ENCODE measurements at places on chromosomes 12 and 14.

- peaks cover 24% of the 10 kb centered on the region for H3K36me3 ChIP-seq
- DNase-seq = no peak
- H3K27ac ChIP-seq = peak overlapping the region; percentile 97
- H3K27me3 ChIP-seq = peaks cover 4% of the 10 kb centered on the region
- H3K4me1 ChIP-seq = peaks cover 27% of the 10 kb centered on the region
Observed at GRCh38 chr14:77761205-77761931, 412 bp upstream of the SNW1 start.

DNA sequence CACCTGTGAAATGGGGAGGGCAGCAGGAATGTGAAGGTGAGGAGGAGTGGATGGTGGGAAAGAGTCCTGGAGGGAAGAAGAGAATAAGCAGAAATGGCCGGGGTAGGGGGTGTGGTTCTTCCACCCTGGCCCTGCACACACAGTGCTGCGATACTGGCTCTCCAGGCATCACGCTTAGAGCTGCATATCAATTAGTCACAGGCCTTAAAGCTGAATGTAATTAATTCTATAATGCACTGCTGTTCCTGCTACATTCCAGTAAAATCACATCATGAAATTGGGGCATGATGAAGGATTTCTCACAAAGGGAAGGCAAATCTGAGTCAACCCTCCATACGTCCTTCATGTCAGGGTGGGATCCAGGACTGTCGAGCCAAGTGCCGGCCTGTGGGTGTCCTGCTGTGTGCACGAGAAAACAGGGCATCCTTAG, 566.1 kb downstream of the BCL11B start:
- peaks cover 5% of the 10 kb centered on the region for H3K27me3 ChIP-seq
- no peak for DNase-seq
- no peak overlapping the region for H3K4me3 ChIP-seq
- no peak overlapping the region for H3K27ac ChIP-seq

DNA sequence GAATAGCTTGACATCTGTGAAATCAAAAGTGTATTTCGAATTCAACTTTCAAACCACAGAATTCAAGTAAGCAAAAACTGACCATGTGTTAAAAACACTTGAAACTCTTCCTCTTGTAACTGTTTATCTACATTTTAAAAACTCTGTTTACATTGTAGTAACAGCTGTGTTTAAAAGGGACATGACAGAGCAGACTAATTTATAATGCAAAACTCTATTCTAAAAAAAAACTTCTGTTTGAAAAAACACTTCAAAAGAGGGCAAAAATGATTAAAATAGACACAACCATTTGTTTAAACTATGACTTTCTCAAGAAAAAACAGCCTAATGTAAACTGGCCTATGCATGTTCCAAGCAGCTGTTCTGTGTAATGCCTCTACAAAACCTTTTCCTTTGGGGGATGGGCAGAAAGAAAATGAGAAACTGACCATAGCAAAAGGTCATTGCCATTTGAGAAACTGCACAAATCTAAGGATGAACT, 149.1 kb upstream of the HMGA2 start:
- H3K27me3 ChIP-seq = peaks cover 13% of the 10 kb centered on the region
- H3K27ac ChIP-seq = no peak overlapping the region
- H3K36me3 ChIP-seq = no peaks in the 10 kb centered on the region
- peaks cover 6% of the 10 kb centered on the region for H3K4me1 ChIP-seq
- no peak for DNase-seq
- H3K4me3 ChIP-seq = no peak overlapping the region

DNA sequence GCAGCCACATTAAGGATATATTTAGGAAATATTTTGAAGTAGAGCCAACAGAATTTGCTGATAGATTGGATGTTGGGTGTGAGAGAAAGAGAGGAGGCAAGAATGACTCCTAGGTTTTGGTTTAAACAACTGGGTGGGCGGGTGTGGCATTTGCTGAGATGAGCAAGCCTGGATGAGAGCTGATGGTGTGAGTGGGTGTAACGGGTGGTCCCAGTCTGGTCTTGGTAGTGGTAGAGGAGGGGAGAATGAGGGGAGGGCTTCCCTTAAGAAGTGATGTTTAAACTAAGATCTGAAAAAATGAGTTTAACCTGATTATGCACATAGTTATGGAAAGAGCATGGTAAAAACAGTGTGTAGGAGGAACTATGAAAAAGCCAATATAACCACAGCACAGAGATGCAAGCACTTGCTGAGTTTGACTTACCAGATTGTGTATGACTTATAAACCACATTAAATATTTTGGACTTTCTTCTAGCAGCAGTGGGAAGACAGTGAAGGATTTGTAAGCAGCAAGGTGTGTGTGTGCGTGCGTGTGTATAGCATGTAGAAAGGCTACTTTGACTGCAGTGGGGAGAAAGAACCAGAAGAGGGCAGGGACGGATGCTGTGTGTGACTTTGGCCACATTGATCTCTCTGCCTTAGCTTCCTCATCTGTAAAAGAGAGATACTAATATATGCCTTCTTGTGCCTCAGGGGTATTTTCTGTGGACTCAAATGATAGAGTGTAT, 139.7 kb downstream of the PRIMA1 start:
- H3K27ac ChIP-seq = peak overlapping the region; percentile 20
- no peak for DNase-seq
- no peak overlapping the region for H3K4me3 ChIP-seq
- peaks cover 6% of the 10 kb centered on the region for H3K27me3 ChIP-seq
- H3K4me1 ChIP-seq = peaks cover 14% of the 10 kb centered on the region

GRCh38 chr14:50122291-50122690, 5.9 kb upstream of the VCPKMT start:
- H3K27ac ChIP-seq = no peak overlapping the region
- H3K36me3 ChIP-seq = peaks cover 30% of the 10 kb centered on the region
- H3K4me1 ChIP-seq = peaks cover 7% of the 10 kb centered on the region

DNA sequence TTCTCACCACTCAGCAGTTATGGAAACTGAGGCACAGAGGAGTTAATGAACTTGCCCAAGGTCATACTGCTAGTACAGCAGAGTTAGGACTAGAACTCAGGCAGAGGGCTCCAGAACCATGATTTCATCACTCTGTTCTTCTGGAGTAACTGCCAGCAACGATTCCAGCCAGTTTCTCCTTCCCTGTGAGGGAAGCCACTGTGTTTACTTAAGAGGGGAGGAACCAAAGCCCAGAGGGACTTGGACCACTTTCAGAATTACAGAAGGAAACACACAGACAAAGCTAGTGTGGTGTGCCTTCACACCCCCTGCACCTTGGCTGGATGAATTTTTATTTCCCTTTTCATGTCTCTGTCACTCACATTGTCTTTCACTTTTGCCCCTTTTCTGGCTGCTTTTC, 398.2 kb downstream of the DPF3 start:
- no peak overlapping the region for H3K27ac ChIP-seq
- peaks cover 48% of the 10 kb centered on the region for H3K27me3 ChIP-seq
- peaks cover 12% of the 10 kb centered on the region for H3K36me3 ChIP-seq
- no peak for DNase-seq
- H3K4me3 ChIP-seq = no peak overlapping the region

DNA sequence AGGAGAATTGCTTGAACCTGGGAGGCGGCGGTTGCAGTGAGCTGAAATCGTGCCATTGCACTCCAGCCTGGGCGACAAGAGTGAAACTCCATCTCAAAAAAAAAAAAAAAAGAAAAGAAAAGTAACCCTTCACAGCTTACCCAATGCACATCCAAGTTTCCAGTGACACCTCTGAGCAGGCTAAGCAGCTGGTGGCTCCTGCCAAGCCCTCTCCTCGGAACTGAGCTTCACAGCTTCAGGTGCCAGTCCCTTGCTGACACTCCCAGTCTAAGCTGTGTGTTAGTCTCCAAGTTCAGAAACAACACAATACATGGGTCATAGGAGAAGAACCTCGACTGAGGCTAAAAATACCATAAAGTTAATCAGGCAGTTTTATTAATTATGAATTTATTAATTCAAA, 7.9 kb downstream of the CD9 start:
- DNase-seq = no peak
- H3K27me3 ChIP-seq = peaks cover 10% of the 10 kb centered on the region
- H3K4me1 ChIP-seq = peaks cover 6% of the 10 kb centered on the region

DNA sequence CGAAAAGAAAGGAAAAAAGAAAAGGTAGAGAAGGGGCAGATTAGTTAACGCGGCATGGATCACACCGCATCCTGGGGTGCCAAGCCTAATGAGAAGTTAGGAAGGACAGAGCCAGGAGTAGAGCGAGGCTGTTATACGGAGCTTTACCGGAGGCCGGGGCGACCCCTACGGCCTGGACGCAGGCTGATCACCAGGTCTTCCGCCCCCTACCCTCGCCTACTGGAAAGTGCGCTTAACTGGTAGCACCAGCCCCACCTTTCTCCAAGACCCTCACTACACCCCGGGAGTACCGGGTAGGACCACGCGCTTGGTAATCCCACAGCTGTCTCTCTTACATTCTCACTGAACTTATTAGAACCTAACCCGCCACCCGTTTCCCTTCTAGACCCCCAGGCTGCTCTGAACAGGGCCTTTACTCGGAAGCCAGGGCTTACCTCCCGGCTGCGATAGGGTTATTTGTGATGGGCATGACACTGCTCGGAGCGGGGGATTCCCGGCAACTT, 33.8 kb downstream of the WBP11 start:
- peaks cover 44% of the 10 kb centered on the region for H3K4me1 ChIP-seq
- peak overlapping the region; percentile 95 for H3K4me3 ChIP-seq
- H3K36me3 ChIP-seq = peaks cover 54% of the 10 kb centered on the region
- peak; percentile 14 for DNase-seq
- H3K27ac ChIP-seq = peak overlapping the region; percentile 98
- H3K27me3 ChIP-seq = no peaks in the 10 kb centered on the region

- no peaks in the 10 kb centered on the region for H3K36me3 ChIP-seq
- peaks cover 5% of the 10 kb centered on the region for H3K4me1 ChIP-seq
- peak overlapping the region; percentile 19 for H3K4me3 ChIP-seq
- DNase-seq = no peak
Observed at GRCh38 chr14:59585891-59586554, 9.4 kb upstream of the CCDC175 start.

DNA sequence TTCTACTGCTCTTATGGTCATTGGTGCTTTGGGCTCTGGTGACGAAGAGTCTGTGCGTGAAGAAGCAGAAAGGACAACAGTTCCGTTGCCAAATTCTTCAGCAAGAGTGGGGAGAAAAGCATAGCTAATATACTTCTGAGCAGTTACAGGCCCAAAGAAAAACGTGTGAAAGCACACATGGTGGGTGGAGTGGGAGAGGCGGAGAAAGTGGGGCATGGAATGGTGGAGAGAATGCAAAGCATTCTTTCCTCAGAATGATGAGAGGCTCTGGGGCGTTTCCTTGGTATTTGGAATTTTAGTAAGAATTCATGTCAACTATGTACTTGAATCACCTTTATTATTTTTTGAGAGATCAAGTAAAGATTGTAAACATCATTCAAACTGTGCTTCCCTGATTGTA, 396.1 kb downstream of the NAV3 start:
- DNase-seq = no peak
- H3K36me3 ChIP-seq = no peaks in the 10 kb centered on the region
- H3K4me1 ChIP-seq = peaks cover 2% of the 10 kb centered on the region
- H3K27ac ChIP-seq = no peak overlapping the region
- H3K27me3 ChIP-seq = no peaks in the 10 kb centered on the region

DNA sequence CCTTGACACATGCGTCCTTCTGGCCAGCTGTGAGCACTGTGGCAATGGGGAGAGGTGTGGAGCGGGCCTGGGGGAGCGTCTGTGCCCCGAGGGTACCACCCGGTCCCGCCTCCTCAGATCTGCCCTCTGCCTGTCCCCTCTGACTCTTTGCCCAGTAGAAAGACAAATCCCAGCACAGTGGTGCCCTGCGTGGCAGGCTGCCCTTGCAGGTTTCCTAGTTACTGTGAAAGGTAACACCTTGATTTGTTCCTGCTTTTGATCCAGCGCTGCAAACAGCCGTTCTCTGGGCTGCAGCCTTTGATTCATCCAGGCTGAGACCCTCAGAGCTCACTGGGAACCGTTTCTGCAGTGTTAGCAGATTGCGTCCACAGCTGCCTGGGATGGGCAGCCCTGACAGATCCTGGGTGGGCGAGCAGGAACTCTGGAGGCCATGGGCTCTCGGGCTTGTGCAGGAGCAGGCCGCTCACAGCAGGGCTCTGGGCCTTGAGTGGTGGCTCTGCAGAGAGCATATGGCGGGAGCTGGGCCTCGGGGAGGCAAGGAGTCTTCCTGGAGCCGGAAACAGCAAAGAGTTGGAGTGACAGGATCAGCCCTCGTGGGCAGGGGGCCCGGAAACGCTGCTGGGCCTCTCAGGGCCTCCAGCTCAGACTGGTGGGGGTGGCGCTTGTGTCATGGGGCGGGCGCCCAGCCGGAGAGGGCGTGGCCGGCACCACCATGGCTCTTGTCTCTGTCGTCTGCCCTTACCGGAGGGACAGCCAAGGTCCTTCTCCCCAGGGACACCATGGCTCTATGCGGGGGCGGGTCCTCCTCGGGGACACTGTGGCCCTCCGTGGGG, 16.6 kb downstream of the FBRSL1 start:
- H3K27ac ChIP-seq = peak overlapping the region; percentile 28
- H3K4me1 ChIP-seq = peaks cover 16% of the 10 kb centered on the region
- no peak overlapping the region for H3K4me3 ChIP-seq
- H3K27me3 ChIP-seq = no peaks in the 10 kb centered on the region
- peak; percentile 67 for DNase-seq
- H3K36me3 ChIP-seq = no peaks in the 10 kb centered on the region

DNA sequence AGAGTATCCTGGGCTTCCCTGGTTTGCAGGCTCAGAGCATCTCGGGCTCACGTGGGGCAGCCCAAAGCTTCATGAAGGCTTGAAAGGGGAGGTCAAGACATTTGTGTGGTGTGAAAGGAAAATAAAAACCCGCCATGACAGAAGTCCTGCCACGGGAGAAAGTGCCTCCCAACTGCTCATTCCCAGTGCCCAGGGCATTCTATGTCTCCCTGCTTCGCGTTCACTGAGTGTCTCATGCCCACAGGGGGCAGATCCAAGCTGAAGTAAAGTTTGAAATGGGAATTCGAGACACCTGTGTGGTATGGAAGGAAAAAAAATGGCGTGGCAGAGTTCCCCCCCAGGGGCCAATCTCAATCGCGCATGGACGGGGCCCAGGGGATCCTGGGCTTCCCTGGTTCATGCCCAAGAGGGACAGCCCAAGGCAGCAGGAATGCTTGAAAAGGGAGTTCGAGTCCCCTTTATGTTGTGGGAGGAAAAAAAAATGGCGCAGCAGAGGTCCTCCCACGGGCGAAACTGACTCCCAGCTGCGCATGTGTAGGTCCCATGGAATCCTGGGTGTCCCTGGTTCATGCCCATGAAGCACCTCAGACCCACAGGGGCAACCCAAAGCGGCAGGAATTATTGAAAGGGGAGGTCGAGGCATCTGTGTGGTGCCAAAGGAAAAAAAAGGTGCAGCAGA, 576.7 kb downstream of the ALG10 start:
- DNase-seq = no peak
- H3K27me3 ChIP-seq = no peaks in the 10 kb centered on the region
- H3K4me3 ChIP-seq = no peak overlapping the region
- no peaks in the 10 kb centered on the region for H3K4me1 ChIP-seq

DNA sequence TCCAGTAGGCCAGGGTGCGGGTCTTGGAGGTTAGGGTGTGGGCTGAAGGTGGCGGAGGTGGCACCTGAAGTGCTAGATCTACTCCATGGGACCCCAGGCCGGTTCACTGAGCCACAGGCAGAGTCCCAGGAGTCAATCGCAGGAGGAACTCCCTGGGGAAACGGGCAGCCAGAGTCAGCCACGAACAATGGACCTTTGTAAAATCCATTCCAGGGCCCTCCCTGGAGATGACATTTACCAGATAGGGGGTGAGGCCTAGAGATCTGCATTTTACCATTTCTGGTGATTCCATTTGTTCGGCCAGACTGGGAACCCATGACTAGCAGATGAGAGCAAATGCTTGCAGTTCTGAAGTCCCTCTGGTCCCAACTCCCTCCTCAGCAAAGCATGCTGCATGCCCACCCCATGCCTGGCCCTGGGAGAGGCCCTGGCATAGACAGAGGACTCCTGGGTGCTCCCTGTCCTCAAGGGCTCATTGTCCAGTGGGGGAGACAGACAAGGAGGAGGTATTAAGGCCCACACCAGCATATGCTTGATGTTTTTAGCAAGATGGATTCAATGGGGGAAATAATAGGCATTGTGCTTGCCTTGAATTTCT, 115.5 kb downstream of the EML1 start:
- peaks cover 12% of the 10 kb centered on the region for H3K27me3 ChIP-seq
- no peak overlapping the region for H3K27ac ChIP-seq
- H3K4me3 ChIP-seq = no peak overlapping the region
- DNase-seq = no peak
- no peaks in the 10 kb centered on the region for H3K36me3 ChIP-seq

Measured in activated T-helper 2 cell treated with anti-CD3 and anti-CD28 coated beads, Interferon-gamma antibody, Interleukin-2, Interleukin-4, amounts not matched to agents 10 μg/mL and 5 μg/mL and 100 μg/mL, durations not matched to agents 14 hours and 24 hours and 36 hours (primary cell).